ENCODE measurements at places on chromosomes 2 and 18.

- peak; percentile 83 for DNase-seq
These were observed 352.6 kb downstream of the SS18 start for GRCh38 chr18:25737710-25738311.

GRCh38 chr18:59414111-59414653 lies 55.1 kb upstream of the LMAN1 start:
- DNase-seq, result no peak

- no peak for DNase-seq
These were observed 7.7 kb upstream of the TMSB10 start for GRCh38 chr2:84897773-84898172.

DNA sequence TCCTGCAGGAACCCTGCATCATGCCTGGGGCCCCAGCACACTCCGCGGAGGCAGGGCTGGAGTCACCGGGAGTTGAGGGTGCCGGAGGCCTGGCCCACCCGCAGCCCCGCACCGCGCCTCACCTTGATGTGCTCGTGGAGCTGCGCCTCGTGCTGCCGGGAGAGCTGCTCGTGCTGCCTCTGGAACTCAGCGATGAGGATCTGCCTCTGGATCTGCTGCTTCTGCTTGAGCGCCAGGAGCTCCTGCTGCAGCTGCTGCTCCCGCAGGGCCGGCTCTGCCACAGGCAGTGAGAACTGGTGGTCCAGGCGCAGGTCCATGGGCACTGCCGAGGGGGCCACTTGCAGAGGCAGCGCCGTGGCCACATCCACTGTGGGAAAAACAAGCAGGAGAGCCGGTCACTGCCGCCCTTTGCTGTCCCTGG lies 211.1 kb downstream of the HDAC4 start:
- DNase-seq, result no peak

DNA sequence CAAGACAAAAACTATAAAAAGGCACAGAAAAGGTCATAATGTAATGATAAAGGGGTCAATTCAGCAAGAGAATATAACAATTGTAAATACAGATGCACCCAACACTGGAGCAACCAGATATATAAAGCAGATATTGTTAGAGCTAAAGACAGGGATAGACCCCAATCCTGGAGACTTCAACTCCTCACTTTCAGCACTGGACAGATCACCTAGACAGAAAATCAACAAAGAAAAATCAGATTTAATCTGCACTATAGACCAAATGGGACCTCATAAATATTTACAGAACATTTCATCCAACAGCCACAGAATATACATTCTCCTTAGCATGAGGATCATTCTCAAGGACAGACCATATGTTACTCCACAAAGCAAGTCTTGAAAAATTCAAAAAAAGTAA lies 114.2 kb downstream of the ROCK1 start:
- DNase-seq, result no peak

GRCh38 chr2:164826293-164827243 lies 15.1 kb downstream of the COBLL1 start:
- DNase-seq, result no peak

GRCh38 chr18:55588870-55589595 lies 1.0 kb upstream of the TCF4 start:
- peak; percentile 77 for DNase-seq

DNA sequence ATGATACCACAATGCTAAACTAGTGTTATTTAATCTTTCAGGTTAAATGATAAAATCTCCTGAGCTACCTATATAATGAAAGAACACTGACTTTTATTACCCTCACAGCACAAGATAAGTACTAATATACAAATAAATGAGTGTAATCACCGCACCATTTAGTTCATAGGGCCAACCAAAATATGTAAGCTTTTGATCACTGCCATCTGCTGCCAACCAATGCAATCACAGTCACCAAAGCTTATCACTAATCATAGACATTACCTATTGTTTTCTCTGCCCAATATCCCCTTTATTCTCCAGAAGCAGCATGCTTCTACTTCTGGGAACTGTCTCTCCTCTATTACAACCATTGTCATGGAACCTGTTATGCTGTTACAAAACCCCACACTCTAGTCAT lies 151.6 kb upstream of the LRATD1 start:
- no peak for DNase-seq

DNA sequence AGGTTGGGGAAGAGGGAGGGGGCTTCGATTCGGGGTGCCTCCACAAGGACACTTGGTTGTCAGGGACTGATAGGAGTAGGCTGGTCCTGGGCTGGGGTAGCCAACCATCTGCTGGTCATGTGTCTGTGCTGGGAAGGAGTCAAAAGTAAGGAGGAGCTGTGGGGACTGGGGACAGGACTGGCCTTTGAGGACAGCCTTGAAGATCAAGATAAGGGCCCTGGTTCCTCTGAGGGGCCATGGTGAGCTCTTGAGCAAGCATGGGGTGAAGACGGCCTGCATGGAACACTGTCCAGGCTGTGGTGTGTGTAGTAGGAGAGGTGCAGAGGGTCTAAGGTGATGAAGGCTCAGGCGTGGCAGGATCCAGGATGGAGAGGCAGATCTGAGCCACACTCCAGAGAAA lies 1.7 kb downstream of the CYP27A1 start:
- no peak for DNase-seq

GRCh38 chr2:222303828-222304736 lies 5.3 kb upstream of the PAX3 start:
- DNase-seq, result peak; percentile 58

DNA sequence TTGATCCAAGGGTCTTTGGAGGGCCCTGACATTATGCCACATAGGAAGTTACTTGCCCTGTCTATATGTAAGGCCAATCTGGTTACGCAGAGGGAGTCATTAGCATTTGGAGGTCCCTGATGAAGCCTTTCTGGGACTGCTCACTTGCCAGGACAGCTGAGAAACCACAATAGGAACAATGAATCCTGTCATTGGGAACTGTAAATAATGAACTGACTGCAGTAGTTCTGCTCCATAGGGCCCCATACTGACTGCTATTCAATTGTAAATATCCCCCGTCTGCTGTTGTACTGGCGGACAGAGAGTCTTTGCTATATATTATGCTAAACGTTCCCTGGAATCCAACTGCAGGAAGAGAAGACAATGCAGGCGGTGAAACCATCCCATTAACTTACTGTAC lies 149.4 kb upstream of the DCC start:
- no peak for DNase-seq

- peak; percentile 57 for DNase-seq
These were observed 88.1 kb upstream of the ZEB2 start for GRCh38 chr2:144607891-144608521.

GRCh38 chr2:144707736-144708326 lies 187.9 kb upstream of the ZEB2 start:
- DNase-seq, result no peak

DNA sequence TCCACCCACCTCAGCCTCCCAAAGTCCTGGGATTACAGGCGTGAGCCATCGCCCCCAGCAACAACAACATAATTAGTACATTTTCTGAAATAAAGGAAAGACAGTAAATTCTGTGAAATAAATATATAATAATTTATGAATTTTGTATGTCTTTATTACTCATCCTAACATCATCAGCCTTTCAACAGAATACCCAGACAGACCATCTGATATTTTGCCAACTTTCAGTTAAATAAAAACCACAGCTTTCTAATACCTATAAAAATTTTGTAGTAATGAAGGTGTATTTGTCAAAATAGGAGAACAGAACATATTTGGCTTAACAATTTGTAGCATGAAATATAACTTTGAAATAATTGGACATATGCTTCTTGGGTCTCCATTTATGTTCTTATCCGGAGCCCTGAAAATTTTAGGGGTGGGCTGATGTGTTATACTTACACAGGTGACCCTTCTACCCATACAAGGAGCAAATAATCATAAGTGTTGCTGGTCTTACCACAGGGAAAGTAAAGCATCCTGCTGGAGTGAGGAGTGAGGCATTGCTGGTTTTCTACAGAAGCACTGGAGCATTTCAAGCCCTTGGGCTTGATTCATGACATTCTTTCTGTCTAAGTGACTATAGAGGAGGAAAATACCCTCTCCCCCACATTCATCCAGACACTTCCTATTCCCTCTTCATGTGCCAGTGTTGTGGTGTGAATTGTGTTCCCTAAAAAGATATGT lies 99.3 kb downstream of the SPOPL start:
- DNase-seq, result no peak

GRCh38 chr2:106851087-106851874 lies 34.7 kb downstream of the ST6GAL2 start:
- no peak for DNase-seq

GRCh38 chr2:196249860-196250259 lies 78.5 kb upstream of the STK17B start:
- DNase-seq, result no peak

- DNase-seq, result no peak
These were observed 19.1 kb upstream of the ACMSD start for GRCh38 chr2:134819334-134819733.

DNA sequence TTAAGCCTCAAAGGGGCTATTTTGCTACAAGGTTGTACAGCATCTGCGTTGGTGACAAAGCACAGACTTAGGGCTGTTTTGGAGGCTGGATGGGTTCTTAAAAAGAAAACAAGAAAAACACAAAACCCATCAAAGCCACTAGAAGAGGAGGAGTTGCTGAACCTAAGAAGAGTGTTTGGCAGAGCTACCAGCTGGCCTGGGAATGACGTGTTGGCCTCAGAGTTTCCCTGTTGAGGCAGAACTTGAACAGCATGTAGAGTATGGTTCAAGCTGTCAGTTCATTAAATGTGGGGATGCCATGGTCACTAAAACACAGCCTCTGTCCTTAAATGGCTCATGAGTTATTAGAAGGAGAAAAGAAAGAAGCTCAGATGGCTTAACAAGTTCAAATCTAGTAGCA lies 162.5 kb downstream of the TTC32 start:
- no peak for DNase-seq

DNA sequence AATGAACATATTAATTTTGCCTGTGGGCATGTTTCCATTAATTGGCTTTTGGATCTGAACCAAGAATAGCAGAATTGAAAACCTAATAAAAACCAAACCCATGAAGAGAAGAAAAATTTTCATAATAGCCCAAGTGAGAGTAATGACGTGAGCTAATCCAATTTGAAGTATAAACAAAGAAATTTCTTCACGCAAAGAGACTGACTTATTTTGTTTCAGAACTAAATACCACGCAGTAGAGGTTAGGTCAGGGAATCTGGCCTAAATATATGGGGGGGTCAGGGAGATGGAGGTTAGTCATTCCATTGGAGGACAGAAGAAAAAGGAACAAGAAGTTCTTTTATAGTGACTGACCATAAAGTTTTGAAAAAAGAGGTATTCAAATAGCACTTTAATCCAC lies 94.1 kb upstream of the CYP1B1 start:
- DNase-seq, result no peak

DNA sequence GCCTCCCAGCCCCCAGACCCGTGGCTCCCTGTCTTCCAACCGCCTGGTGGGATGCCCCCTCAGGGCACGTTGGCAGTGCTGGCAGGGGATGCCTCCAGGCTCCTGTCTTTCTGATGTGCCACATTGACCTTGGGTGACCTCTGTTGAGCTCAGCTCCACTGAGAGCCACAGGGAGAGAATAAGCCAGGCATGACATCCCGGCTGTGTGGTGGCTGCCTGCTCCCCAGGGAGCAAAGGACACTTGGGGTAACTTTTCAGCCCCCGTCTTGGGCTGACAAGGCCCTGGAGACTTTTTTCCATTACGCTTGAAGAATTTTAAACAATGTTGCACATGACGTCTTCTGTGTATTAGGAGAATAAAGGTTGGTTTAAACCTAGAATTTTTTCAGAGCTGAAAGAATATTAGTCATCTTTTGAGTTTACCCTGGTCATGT lies 246.0 kb downstream of the TSN start:
- peak; percentile 8 for DNase-seq

DNA sequence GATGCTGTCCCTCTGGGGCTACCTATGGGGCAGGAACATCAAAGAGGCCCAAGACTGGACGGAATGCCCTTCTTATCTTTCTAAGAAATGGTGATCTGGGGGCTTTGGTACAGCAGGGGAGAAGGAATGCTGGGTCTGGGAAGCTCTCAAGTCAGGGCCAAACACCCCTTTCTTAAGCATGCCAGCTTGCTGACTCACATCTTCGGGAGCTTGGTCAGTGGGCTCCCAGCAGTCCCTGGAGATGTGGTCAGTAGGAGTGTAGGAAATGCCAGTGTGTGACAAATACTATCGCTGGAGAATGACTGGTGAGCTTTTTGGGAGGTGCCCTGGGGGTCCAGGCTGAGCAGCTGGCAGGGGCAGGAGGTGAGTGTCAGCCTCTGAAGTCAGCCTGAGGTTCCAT lies 105.0 kb upstream of the CDC42EP3 start:
- no peak for DNase-seq

- DNase-seq, result no peak
These were observed 94.9 kb downstream of the MYOM1 start for GRCh38 chr18:3124822-3125221.

GRCh38 chr2:34099377-34099776 lies 500.3 kb upstream of the FAM98A start:
- no peak for DNase-seq

DNA sequence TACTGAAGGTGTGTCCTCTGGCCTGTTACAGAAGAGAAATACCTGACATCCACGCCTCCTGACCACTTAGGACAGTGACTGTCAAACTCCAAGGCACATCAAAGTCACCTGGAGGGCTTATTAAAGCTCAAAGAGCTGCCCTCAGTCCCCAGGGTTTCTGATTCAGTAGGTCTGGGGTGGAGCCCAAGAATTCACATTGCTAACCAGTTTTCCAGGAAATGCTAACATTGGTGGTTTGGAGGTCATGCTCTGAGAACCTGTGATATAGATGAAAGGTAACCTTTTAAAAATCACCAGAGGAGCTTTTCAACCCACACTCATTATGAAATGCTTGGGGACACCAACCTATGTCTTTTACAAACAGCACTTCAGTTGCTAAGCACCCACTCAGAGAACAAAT lies 172.3 kb downstream of the ALK start:
- no peak for DNase-seq

DNA sequence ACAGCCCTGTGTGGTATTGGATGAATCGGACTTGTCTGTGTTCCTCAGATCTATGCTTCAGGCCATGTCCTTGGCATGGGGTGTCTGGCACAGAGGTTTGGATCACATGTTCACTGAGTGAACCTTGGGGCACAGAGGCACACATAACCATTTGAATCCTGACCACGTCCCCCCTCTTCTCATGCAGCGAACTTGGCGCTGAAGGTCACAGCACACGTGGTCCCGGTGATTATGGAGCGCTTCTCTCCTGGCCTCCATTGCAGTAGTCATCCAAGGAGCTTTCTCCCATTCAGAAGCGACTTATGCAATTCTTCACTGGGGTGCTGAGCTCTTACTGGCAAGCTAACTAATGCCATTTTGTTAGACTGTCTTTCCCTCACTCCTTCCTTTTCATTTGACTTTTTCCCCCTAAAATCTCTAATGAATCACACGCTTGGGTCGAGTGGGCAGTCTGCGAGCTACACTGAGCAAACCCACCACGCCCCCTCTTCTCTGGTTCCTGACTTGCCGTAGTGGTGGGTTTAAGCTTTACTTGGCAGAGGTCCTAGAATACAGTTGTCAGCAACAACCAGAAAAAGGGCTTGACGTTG lies 59.4 kb downstream of the KCNG2 start:
- DNase-seq, result peak; percentile 77

- no peak for DNase-seq
These were observed 14.6 kb downstream of the TLK1 start for GRCh38 chr2:171146071-171146470.

GRCh38 chr18:40110455-40110854 lies 1844.6 kb upstream of the PIK3C3 start:
- no peak for DNase-seq

GRCh38 chr2:37645362-37645761 lies 26.1 kb downstream of the CDC42EP3 start:
- DNase-seq, result no peak
